CD4-positive, alpha-beta T cell treated with Interferon gamma for 1 hour (primary cell): ENCODE measurements at places on chromosomes 2 and 18.

GRCh38 chr2:44997963-44998362 lies 11.3 kb downstream of the SIX2 start:
- no peak for DNase-seq

- no peak for DNase-seq
Measured at GRCh38 chr2:45739796-45740485, 88.5 kb downstream of the PRKCE start.

DNA sequence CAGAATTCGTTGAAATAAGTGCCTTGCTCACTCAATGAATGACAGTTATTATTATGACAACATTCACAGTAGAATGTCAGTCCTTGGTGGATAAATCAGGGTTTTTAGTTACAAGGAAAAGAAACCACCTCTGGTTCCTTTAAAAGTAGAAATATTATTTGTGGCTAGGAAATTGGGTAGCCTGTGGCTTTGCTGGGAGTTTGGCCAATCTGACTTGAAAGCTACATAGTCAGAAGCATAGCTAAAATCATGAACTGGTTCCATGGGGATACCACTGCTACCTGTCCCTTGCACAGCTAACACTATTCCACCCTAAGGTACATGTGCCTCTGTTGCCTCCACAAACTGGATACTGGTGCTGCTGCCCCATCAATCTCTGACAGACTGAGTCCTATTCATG lies 12.8 kb upstream of the SMCHD1 start:
- no peak for DNase-seq

DNA sequence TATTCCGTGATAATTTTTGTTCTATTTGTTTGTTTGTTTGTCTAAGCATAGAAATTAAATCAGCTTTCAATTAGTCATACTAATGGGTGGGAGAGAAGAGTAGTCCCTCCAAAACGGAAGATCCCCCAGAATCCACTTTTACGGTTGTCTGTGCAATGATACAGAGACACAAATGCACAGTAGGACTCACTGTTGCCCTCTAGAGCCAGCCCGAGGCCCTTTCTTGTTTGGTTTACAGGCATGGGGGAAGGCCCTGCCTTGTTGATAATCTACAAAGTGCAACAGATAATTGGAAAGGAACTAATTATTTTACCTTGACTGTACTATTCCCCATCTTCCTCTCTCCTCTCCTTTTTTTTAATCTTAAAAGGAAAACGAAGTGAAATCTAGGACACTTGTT lies 121.1 kb downstream of the ACOXL start:
- peak; percentile 53 for DNase-seq

- DNase-seq, result no peak
Measured at GRCh38 chr2:96591054-96591453, 47.1 kb downstream of the KANSL3 start.

- no peak for DNase-seq
Measured at GRCh38 chr2:99153921-99154604, 679 bp downstream of the TSGA10 start.
